ENCODE measurements at places on chromosomes 4 and X.

DNA sequence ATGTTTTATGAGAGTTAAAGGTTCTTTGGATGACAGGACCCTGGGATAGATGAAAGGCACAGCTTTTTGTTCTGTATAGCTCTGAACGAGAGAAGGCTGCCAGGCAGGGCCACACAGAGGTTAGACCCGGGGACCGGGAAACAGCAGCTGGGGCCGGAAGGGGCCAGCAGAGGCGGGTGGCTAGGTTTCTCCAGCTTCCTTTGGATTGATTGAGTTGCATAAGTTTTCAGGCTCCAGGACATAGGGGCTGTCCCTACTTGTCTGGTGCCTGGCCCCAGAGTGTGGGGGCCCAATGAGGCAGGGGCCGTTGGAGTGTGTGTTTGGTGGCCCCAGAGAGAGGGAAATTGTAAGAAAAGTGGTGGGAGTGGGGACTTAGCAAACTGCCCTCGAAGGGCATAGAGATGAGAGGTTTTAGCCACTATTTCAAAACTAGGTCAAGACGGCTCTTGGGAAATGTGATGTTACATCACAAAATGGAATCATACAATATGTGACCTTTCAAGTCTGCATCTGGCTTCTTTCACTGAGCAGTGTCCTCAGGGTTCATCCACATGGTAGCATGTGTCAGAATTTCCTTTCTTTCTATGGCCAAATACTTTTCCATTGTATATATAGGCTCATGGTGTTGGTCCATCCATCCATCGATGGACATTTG, 3.7 kb downstream of the ZFP92 start:
- no peak overlapping the region for H3K4me3 ChIP-seq
- no peak for DNase-seq
- H3K36me3 ChIP-seq = no peaks in the 10 kb centered on the region
- no peak overlapping the region for H3K27ac ChIP-seq

DNA sequence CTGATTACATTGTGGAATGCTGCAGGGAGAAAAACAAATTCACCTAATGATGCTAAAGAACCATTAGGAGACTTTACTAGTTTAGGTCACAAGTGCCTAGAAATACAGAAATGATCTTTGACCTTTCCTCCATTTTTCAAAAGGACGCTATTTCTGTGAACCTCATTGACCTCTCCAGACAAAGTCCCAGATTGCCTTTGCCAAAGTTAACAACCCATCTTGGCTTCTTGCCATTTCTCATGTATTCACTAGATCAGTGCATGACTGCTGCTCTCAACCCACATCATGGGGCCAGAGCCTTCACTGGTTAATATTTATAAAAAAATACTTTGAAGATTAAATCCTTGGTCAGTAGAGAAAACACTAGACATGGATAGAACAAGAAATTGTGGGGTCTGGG, 19.9 kb upstream of the AR start:
- H3K36me3 ChIP-seq = no peaks in the 10 kb centered on the region
- H3K4me3 ChIP-seq = no peak overlapping the region
- no peak overlapping the region for H3K27ac ChIP-seq
- no peaks in the 10 kb centered on the region for H3K4me1 ChIP-seq
- no peaks in the 10 kb centered on the region for H3K27me3 ChIP-seq
- no peak for DNase-seq

DNA sequence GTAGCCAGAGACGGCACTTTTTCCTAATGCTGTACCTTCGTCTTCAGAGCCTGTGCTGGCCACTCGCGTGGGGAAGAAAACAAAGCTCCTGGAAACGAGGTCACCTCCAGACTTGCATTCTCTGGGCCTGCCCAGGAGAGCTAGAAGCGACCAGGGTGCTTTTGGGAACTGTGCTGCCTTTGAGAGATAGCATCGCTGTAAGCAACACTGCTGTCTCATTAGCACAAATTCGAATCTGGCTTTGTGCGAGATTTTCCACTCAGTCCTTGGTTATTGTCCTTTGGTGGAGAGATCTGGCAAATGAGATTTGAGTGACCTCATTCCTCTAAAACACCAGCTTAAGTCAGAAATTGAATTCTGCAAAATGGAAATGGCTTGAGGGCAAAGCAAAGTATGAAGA, 66.1 kb upstream of the TLR3 start:
- no peaks in the 10 kb centered on the region for H3K27me3 ChIP-seq
- H3K4me1 ChIP-seq = no peaks in the 10 kb centered on the region
- H3K27ac ChIP-seq = no peak overlapping the region
- no peaks in the 10 kb centered on the region for H3K36me3 ChIP-seq
- no peak for DNase-seq

GRCh38 chr4:48813964-48814363, 16.9 kb upstream of the OCIAD1 start:
- H3K27me3 ChIP-seq = no peaks in the 10 kb centered on the region
- peaks cover 25% of the 10 kb centered on the region for H3K4me1 ChIP-seq
- no peak overlapping the region for H3K27ac ChIP-seq
- H3K36me3 ChIP-seq = no peaks in the 10 kb centered on the region
- H3K4me3 ChIP-seq = no peak overlapping the region

GRCh38 chr4:151770154-151770553, 9.3 kb upstream of the GATB start:
- no peaks in the 10 kb centered on the region for H3K36me3 ChIP-seq
- H3K4me3 ChIP-seq = no peak overlapping the region
- no peak for DNase-seq

- H3K27me3 ChIP-seq = no peaks in the 10 kb centered on the region
- H3K4me3 ChIP-seq = peak overlapping the region; percentile 97
- peaks cover 18% of the 10 kb centered on the region for H3K36me3 ChIP-seq
- peak overlapping the region; percentile 73 for H3K27ac ChIP-seq
- H3K4me1 ChIP-seq = peaks cover 11% of the 10 kb centered on the region
Measured at GRCh38 chr4:88592600-88593448, 544 bp downstream of the HERC3 start.

DNA sequence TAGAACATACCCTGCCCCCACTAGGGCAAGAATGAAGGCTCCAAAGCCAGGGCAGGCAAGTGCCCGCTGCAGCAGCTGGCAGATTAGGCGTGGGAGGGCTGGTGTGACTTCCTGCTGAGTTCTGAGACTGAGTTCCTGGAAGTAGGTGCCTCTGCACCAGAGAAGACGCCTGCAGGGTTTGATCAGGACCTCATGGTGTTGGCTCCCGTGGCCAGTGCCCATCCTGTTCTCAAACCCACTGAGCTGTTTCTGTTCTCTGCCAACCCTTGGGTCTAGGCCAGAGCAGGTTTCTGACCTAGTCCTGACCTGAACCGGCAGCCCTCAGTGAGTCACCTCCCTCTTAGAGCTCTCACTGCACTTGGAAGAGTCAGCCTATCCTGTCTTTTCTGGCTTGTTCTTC, 220.7 kb downstream of the HS6ST2 start:
- peak; percentile 1 for DNase-seq
- no peaks in the 10 kb centered on the region for H3K27me3 ChIP-seq
- no peak overlapping the region for H3K27ac ChIP-seq
- no peak overlapping the region for H3K4me3 ChIP-seq
- no peaks in the 10 kb centered on the region for H3K4me1 ChIP-seq

GRCh38 chr4:5166377-5166776, 115.1 kb downstream of the STK32B start:
- no peaks in the 10 kb centered on the region for H3K27me3 ChIP-seq
- DNase-seq = no peak
- no peaks in the 10 kb centered on the region for H3K4me1 ChIP-seq
- no peak overlapping the region for H3K4me3 ChIP-seq

DNA sequence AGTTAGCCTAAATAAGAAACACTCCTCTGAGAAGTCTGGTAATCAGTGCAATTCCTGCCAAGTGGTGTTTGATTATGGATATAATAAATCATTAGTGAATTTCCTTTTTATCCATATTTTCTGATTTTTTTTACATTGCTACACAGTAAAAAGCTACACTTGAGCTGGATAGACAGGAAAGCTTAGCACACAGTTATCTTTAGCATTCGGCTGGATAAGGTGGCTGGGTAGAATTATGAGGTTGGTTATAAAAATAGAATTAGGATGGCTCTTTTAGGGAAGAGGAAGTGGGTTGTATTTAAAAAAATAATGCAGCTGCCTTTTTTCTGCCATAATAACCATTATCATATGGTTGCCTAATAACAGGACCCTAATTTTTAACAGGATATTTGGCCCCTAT, 460.6 kb downstream of the NAF1 start:
- H3K4me3 ChIP-seq = no peak overlapping the region
- H3K4me1 ChIP-seq = no peaks in the 10 kb centered on the region
- no peak overlapping the region for H3K27ac ChIP-seq
- H3K36me3 ChIP-seq = no peaks in the 10 kb centered on the region

DNA sequence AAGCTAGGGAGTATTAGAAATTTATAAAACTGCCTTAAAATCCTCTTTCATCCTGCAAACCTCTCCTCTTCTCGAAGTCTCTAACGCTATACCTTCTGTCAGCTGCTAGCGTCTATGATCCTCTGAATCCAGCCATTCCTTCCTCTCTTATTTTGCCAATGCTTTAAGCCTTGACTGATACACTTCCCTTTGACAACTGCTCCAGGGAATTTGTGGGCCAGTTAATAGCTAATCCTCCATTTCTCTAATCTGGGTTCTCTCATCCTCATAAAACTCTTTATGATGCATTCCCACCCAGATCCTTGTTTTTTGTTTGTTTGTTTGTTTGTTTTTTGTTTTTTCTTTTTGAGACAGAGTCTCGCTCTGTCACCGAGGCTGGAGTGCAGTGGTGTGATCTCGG, 293.6 kb upstream of the PUDP start:
- no peaks in the 10 kb centered on the region for H3K4me1 ChIP-seq
- H3K27me3 ChIP-seq = no peaks in the 10 kb centered on the region
- H3K36me3 ChIP-seq = no peaks in the 10 kb centered on the region
- DNase-seq = no peak
- H3K27ac ChIP-seq = no peak overlapping the region

All from B cell (primary cell).